ENCODE measurements at places on chromosomes 3 and 15. TPM values are rescaled to one million over a fixed set of nuclear protein-coding genes. Genes with fewer than 3 reads are reported as not detected.
A peak's percentile ranks its signal among the peaks of the same experiment; 100 is the strongest.

The TLNRD1 gene
- 7.0 TPM for polyA plus RNA-seq

GRCh38 chr15:99682455-99682854 lies 50.8 kb downstream of the LYSMD4 start:
- no peak for DNase-seq

- no peak for DNase-seq
Observed at GRCh38 chr15:75112848-75113492, 88.7 kb upstream of the C15orf39 start.

DNA sequence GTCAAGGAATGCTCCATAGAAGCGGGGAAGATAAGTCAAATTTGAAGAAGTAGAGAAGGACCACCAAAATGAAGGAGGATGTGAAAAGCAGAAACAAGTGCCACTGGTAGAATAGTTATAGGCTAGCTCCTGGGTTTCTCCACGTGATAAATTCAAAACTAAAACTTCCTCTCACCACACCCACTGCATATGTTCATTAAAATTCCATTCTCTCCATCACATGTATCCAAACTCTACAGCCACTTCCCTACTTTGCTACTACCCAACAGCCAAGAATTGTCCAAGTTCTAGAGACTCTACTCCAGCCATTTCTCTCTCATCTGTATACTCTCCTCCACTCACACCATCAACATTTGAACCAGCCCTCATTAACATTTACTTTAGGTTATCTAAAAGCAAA lies 60.5 kb downstream of the COL8A1 start:
- no peak for DNase-seq

- no peak for DNase-seq
Observed at GRCh38 chr3:113255854-113256615, 44.7 kb downstream of the BOC start.

DNA sequence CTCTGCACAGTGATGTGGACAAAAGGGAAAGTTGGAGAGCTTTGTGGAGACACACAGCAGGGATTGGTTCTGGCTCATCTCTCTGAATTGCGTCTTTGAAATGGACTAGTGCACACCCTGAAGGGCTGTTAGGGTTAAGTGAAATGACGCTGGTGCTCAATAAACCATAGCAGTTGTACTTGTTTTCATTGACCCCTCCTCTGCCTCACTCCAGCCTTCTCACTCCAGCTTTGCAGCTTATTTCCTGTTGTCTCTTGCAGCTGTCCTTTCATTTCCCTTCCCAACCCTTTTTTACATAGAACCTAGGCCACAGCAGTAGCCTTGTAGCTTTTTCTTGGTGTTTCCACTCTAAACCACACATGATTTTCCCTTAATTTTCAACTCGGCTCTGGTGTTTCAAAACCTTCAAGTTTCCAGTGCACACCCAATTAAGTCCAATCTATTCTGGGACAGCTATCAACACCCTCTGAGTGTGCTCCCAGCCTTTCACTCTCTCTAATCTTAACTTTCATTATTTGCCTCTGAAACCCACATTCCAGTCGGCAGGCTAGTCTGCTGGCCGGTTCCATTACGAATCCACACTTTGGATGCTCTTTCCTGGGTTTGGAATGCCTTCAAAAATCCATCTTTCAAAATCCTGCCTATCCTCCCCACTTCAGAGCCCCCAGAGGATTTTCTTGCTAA lies 6.4 kb downstream of the C3orf52 start:
- no peak for DNase-seq

The FSD2 gene
- not detected for polyA plus RNA-seq

The KLHL25 gene
- 4.6 TPM for polyA plus RNA-seq

The MESP1 gene
- 2.8 TPM for polyA plus RNA-seq

The FGF12 gene
- polyA plus RNA-seq = 0.63 TPM

GRCh38 chr15:62901909-62902546 lies 140.5 kb upstream of the TPM1 start:
- no peak for DNase-seq

The TAGLN3 gene
- polyA plus RNA-seq = not detected

- DNase-seq = no peak
Observed at GRCh38 chr3:9324944-9325343, 37.9 kb upstream of the THUMPD3 start.

DNA sequence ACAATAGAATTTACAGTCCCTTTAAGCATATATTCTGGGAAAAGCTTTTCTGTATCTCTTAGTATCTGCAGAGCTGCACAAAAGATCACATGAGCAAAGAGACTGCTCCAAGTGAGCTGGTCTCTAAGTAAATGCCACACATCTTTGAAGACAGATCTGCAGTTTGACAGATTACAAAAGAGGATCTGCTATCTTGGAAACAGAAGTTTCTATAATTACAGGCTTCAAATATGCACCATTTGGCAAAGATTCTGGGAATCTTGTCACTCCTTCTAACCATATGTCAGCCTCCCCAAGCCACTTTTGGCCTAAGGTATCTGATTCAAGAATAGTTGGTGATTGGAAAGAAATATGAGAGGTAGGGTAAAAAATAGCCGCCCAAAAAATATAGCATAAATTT lies 9.6 kb upstream of the CFAP44 start:
- no peak for DNase-seq

DNA sequence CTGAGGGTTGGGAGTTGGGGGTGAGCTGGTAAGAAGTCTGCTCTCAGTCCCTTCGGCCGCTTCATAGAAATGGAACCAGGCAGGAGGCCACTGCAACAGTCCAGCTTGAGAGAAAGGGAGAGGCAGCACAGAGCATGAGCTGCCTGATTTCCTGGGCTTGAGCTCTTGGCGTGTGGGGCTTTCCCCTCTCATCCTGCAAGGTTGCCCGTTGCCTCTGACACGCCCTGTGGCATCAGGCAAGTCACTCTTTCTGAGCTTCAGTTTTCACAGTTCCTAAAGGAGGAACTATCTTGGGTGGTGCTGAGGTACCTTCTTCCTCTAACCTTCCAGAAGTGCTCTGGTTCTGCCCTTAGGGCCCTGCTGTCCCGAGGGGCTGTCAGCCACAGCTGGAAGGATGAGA lies 4.9 kb downstream of the MESP2 start:
- peak; percentile 36 for DNase-seq

DNA sequence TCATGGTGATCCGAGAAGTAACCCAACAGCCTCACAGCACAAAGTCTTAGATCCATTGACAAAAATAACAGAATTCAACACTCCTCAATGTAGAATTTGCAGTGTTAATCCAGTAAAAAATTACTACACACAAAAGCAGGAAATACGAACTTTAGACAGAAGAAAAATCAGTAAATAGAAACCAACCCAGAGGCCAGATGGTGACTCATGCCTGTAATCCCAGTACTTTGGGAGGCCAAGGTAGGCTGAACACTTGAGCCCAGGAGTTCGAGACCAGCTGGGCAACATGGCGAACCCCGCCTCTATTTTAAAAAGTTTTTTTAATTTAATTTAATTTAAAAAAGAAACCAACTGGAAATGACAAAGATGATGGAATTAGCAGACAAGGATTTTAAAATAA lies 36.1 kb downstream of the SELENOT start:
- DNase-seq = no peak

GRCh38 chr3:28973609-28974008 lies 307.3 kb upstream of the RBMS3 start:
- DNase-seq = no peak

The MAGEL2 gene
- polyA plus RNA-seq = not detected

The LRRC2 gene
- polyA plus RNA-seq = not detected

DNA sequence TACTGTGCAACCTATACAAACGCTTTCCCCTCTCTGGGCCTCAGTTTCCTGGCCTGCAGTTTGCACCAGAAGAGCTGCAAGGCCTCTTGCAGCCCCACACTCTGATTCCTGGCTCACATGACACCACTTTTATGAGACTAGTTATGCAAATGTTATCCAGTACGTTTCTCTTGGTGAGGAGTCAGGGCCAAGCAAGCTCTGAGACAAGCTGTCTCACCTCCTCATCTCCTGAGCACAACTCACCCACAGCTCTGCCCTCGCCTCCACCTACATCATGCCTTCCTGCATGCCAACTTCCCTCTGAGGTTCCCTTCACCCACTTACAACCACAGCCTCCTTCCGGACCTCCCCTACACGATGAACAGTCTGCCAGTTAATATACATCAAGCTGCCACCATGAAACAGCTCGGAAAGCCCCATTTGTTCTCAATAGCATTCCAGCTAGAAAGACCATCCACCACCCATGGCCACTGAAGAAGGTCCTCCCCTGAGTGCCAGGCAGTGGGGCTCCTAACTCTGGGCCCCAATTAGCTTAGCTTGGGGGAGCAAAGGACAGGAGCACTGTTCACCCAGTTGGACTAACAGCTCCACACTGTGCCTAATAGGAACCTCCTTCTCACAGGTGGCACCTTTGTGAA lies 25.0 kb downstream of the CRYGS start:
- DNase-seq = no peak

DNA sequence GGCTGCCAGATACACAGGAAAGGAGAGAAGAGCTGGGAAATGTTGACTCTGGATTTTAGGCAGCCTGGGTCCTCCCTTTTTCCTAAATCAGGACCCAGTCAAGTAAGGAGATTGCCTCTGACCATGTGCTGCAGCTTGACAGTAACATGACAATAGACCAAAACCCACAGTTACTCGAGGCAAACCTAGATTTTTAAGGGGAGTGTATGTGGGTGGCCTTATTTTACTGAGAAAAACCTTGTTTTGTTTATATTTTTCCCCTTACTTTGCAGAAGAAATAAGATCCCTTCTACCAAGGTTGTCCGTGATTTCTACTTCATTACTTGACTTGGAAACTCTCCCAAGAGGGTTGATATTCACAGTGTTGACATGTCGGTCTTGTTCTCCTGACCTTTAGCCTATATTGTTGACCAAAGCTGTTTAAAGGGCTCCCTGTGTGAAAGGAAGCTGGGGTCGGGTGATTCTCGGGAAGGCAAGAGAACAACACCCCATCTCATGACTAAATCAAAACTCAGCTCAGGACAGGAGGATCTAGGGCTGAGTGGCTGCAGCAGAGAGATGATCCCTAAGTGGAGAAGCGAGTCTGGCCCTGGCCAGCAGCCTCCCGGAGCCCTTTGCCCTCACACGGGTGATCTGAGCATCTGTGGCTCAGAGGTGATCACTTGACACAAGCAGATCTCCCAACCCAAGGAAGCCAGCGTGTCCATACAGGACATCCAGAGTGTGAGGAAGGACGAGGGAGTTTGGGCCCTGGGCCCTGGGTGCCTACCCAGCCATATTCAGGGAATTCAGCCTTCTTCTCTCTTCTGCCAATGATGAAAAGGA lies 31.0 kb upstream of the SLCO2A1 start:
- DNase-seq = no peak

- DNase-seq = no peak
Observed at GRCh38 chr3:129476586-129476985, 36.6 kb downstream of the IFT122 start.

DNA sequence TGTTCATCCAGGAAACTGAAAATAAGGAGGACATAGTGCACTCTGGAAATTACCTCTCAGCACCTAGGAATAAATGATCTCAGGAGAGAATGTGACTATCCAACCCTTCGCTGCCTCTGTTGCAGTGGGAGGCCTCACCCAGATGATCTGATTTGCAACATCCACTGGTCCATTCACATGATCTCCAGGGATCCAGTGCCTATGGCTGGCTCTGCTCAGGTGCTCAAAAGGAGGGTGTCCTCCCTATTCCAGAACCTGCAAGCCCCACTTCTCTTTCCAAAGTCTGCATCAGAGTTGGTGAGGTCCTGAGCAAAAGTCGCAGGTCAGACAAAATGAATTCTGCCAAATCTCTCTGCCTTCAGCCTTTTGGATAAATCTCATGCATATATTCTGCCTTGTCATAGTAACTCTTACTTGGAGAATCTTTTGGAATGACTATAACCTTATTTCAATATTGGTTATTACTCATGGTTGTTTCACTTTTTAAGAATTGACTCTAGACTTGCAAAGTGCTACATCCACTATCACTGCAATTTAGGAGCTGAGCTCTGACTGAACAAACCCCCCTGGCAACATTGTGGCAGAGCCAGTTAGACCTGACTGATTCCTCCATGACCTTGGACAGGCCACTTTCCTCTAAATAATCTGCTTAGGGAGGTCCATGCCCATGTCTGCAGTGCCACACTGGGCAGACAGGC lies 295.1 kb downstream of the EPHB1 start:
- DNase-seq = no peak

The ROPN1 gene
- not detected for polyA plus RNA-seq

DNA sequence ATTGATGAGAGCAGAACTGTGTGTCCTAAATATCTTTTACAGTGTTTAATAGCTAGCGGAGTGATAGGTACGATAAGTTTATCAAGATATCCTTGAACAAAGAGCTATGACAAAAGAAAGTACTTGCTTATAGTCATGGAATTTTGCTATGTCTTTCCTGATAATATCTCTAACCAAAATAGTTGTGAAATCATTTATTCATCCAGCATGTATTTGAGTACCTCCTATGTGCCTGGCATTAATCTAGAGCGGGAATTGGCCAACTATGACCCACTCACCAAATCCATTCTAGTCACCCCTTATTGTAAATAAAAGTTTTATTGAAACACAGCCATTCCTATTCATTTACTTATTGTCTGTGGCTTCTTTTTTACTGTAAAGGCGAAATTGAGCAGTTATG lies 46.6 kb downstream of the ZFAND6 start:
- no peak for DNase-seq

GRCh38 chr3:73835945-73836344 lies 211.2 kb upstream of the PDZRN3 start:
- DNase-seq = no peak

DNA sequence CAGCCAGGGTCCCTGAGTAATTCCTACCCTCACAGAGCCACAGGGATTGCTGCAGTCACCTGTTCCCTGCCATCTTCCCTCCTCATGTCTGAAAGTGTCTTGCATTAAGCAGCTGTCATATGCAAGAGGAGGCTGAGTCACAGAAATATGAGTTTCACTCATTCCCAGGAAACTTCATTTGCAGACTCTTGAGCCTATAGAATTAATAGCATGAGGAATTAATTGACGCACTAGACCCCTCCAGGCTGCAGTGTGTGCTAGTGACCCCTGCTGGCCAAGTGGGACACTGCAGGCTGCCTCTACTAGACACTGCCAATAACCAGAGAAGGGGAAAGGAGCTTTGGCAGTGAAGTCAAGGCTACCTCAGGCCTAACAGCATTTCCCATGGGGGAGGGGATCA lies 50.6 kb upstream of the SLC6A1 start:
- no peak for DNase-seq

DNA sequence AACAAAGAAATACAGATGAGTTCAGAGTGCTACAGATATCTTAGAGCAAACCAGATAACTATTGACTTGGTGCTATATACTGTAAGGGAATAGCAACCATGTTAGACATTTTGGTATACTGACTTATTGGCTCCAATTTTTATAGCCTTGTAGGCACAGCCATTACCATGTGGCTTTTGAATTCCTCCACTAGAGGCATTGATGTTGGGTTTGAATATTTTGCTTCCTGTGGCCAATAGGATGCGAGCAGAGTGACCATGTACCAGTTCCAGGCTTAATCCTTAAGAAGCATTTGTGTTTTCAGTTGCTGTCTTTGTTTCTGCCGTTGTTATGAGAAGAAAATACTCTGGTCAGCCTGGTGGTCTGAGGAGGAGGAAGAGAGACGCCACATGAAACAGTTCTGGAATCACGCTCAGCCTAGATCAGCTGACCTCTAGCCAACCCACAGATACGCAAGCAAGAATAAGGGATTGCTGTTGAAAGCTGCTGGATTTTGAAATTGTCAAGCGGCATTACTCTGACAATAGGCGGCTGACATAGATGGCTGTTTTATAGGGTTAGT lies 109.4 kb upstream of the TNIK start:
- DNase-seq = peak; percentile 6

- no peak for DNase-seq
Observed at GRCh38 chr3:183650554-183650953, 15.1 kb downstream of the KLHL24 start.

The PRSS50 gene
- not detected for polyA plus RNA-seq

Measured in A549 (cell line).